ENCODE measurements at places on chromosomes 2 and 18.

DNA sequence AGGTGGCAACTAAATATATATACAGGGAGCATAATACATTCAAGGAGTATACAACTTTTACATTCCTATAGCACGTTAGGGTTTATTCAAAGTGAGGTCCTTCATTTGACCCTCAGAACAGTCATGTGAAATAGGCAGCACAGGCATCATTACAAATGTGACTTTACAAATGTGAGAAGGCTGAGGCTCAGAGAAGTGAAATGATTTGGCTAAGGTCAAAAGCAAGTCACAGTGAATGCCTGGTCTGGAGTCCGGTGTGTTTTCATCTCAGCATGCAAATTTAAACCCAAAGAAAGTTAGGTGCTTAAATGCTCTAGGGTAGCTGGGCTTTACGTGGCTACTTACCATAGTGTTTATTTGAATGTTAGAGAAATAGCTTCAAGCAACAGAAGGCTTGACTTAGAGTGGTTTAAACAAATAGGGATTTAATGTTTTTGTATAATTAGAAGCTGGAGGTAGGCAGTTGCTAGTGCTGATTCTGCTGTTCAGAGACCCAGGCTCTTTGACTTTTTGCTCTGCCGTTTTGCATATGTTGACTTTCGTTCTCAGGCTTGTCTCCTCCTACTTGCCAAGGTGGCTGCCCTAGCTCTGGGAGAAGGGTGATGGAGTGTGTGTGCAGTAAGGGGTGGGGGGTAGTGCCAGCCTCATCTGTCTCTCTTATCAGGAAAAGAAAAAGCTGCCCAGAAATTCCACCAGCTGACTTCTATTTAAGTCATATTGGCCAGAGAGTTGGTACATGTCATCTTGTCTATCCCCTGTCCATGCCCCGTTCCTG is 89.2 kb downstream of the PLCL1 start:
- DNase-seq, result no peak

DNA sequence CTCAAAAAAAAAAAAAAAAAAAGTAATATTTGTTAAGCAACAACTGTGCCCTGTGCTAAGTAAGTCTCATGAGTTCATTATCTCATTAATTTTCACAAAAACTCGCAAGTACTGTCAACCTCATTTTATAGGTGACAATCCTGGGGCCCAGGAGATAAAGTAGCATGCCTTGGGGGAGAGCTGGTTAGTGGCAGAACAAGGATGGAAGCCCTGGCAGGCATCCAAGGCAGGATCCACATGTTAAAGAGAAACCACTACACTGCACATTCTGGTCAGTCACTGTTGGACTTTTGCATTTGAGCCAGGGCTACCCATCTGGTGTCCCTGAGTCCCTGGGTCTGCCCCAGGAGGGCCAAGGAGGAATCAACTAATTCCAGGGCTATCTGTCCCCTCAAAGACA is 54.6 kb downstream of the ZFP36L2 start:
- no peak for DNase-seq

GRCh38 chr2:200786423-200786822 is 25.3 kb upstream of the BZW1 start:
- DNase-seq, result no peak

- DNase-seq, result no peak
Measured at GRCh38 chr2:8151888-8152287, 530.0 kb upstream of the ID2 start.

DNA sequence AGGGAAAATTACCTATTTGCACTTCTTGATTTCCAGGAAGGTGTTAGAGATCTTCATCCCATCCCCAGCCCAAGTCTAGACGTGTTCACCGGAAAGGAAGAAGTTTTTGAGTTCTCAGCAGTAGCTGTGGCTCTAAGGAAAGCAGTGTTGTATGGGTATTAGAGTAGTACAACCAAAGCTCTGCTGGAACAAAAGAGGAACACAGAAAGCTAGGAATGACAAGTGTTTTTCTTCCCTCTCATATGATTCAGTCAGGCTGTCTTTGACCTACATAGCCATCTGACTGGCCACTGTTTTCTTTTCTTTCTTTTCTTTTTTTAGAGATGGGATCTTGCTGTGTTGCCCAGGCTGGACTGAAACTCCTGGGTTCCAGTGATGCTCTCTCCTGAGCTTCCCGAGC is 82.7 kb upstream of the SLC39A10 start:
- no peak for DNase-seq

DNA sequence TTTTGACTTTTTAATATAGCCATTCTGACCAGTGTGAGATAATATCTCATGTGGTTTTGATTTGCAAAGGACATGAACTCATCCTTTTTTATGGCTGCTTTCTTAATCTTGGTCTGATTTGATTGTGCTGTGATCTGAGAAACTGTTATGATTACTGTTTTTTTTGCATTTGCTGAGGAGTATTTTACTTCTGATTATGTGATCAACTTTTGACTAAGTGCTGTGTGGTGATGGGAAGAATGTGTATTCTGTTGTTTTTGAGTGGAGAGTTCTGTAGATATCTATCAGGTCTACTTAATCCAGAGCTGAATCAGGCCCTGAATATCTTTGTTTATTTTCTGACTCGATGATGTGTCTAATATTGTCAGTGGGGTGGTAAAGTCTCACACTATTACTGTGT is 16.8 kb downstream of the SP140L start:
- no peak for DNase-seq

GRCh38 chr2:124327303-124327702 is 302.2 kb downstream of the CNTNAP5 start:
- DNase-seq, result no peak

DNA sequence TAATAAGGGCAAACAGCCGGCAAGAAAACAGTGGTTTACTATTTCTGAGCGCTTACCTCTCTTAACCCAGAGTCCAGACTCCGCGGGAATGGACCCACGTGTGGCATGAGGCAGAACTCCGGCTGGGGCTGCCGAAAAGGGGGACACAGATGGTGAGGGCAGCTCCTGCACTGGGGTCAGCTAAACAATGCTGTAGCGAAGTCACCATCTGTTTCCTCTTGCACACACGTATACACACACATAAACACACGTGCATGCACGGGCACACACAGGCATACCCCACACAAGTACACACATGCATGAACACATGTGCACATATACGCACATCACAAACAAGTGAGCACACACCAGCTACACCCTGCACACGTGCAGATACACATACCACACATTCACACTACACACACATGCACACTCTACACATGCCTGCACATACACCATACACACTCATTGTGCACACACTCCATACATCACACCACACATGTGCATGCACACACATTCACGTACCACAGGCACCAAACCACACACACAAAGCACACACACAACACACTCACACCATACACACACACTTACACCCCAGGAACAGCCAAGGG is 105.9 kb upstream of the ID2 start:
- DNase-seq, result no peak

DNA sequence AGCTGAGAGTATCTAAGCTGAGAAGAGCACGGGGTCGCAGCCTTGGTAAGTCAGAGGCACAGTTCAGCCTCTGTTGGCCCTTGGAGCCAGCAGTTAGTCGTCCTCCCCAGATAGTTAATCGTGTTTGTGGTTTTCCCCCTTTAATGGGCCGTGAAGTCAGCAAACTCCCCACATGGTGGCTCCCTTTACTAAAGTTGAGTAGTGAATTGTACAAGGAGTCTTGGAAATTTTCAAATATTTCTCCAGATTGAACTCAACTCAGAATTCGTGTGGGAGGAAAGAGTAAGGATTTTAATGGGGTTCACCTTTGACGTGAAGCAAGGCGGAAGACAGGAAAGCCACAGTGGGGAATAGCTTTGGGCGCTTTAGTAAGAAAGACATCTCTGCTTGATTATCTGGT is 2.4 kb upstream of the ADCYAP1 start:
- no peak for DNase-seq

DNA sequence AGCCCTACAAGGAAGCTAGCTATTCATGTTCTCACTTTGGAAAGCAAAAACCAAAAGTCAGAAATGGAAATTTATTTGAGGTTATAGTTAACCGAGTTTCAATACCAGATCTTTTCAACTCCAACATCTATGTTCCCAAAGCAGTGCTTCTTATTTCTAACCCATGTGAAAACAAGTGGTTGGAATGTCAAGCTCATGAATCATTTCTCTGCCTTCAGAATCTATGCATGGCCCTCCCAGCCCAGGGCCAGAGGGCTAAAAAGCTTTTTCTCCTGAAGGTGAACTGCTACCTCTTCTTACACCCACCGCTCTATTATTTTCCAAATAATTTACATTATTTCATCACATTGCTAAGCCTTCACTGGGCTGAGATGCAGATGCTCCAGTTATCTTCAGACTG is 158.4 kb downstream of the SP3 start:
- no peak for DNase-seq

GRCh38 chr2:12110074-12110473 is 363.6 kb downstream of the LPIN1 start:
- no peak for DNase-seq

- no peak for DNase-seq
Measured at GRCh38 chr2:199148076-199148845, 309.5 kb downstream of the SATB2 start.

All from CD8-positive, alpha-beta memory T cell (primary cell).